NCI-H1930 (cell line): ENCODE measurements at places on chromosomes 3 and 15.

- no peak for DNase-seq
Measured at GRCh38 chr3:189779166-189779565, 148.0 kb downstream of the TP63 start.

GRCh38 chr3:106485802-106486201 is 617.0 kb upstream of the CBLB start:
- peak; percentile 9 for DNase-seq

DNA sequence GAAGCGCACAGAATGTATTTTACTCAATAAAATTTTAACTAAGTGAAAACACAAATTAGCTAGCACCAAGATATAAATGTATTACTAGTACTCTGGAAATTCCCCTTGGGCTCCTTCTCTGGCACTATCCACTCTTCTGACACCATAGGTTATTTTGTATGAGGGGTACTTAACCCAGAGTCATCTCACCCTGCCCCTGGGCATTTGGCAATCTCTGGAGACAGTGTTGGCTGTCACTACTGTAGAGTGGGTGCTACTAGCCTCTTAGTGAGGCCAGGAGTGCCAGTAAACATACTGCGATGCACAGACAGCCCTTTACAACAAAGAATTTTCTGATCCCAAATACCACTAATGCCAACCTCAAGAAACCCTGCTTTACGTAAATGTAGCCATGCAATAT is 246.3 kb upstream of the KBTBD8 start:
- no peak for DNase-seq

DNA sequence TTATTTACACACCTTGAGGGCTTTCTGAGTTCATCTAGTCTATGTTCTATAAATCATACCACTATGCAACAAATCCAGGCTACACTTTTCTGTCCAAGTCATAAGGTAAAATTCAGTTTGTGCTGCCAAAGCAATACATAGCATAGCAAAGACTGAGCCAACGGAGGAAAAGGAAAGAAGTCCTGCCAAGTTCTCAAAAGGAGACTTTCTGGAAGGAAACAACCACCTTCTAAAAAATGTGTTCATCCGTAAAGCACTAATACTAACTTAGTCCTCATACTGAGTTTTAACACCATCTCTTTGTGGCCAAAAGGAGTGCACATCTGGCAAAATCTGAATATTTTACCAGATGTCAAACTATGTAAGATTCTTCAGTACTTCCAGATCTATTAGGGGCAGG is 620.2 kb downstream of the RBMS3 start:
- DNase-seq: no peak

DNA sequence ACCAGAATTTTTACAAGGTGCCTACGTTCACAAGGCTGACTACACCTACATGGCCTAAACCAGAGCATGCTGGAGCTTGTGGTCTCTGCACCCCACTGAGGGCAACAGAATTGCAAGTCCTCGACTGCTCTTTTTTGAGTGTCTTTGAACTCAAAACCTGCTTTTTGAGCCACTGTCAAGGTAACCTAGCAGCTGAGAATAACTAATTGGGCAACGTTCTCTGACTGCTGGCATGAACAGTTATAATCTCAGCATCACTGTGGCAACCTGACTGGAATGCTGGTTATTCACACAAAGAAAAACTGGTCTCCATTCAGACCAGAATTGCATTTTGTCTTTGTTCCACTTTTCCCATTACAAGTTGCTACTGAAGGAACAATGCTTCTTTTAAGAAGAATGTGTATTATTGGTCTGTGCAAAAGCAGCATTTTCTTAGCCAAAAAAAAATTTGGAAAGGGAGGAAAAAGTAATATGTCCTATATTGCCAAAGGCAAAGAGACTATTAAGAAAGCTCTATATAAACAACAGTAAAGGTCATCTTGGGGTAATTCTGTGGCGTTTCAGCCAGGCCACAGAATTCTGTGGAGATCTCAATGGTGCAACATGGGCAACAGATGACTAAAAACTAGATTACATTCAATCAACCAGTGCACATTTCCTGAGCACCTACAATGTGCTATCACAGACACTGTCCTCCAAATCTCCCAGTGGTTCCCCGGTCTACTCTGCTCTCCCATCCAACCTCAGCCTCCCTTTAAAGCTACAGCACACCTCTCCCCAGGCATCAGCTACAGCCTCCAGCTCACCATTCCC is 76.8 kb downstream of the TNIK start:
- DNase-seq: no peak

DNA sequence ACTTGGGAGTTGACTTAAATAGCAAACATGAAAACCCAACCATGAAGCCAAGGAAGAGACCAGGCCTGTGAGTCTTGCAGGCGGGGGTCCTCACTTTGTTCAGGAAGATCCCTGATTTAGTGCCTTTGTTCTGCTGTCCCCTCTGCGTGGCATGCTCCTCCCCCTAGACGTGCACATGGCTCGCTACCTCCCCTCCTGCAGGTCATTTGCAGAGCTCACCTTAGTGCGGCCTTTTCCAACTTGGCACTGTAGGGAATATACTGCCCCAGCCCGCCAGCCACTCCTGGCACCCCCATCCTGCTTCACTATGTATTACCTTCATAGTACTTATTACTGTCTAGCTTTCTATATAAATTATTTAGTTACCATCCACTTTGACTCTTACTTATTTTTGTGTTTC is 18.3 kb downstream of the GXYLT2 start:
- DNase-seq: no peak

GRCh38 chr3:172100482-172100881 is 61.1 kb downstream of the FNDC3B start:
- DNase-seq: no peak

DNA sequence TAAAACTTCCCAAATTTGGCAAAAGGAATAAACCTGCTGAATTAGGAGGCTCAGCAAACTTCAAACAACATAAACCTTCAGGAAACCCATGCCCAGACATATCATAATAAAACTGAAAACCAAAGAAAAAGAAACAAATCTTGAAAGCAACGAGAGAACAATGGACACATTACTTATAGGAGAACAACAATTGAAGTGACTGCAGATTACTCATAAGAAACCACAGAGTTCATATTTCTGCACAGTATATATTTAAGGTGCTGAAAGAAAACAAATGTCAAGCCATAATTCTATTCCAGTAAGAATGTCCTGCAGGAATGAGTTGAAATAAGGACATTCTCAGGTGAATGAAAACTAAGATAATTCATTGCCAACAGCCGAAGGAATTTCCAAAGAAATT is 80.8 kb upstream of the PROK2 start:
- no peak for DNase-seq

DNA sequence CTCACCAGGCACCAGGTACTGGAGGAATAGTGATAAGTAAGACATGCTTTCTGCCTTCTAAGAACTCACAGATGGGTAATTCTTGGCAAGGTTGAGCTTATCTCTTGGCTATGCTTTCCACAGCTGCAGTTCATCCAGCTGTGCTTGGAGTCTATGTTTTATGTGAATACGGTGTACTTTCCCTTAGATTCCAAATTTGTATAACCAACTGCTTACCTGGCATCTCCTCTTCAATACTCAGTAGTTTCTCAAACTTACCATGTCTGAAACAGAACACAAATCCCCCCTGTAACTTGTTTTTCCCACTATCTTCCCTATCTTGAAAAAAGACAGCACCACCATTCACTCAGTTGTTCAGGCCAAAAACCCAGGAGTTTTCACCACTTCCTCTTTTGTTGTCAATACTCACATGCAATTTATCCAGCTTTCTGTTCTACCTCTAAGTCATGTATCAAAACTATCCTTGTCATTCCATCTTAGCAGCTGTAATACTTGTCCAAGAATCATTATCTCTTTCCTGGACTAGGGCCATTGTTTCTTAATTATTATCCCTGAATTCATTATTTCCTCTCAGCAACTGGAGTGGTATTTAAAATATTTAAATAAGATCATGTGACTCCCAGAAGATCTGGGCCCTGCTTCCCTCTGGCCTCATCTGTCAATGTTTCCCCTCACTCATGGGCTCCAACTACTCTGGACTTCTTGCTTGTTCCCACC is 32.6 kb downstream of the COL6A5 start:
- no peak for DNase-seq

DNA sequence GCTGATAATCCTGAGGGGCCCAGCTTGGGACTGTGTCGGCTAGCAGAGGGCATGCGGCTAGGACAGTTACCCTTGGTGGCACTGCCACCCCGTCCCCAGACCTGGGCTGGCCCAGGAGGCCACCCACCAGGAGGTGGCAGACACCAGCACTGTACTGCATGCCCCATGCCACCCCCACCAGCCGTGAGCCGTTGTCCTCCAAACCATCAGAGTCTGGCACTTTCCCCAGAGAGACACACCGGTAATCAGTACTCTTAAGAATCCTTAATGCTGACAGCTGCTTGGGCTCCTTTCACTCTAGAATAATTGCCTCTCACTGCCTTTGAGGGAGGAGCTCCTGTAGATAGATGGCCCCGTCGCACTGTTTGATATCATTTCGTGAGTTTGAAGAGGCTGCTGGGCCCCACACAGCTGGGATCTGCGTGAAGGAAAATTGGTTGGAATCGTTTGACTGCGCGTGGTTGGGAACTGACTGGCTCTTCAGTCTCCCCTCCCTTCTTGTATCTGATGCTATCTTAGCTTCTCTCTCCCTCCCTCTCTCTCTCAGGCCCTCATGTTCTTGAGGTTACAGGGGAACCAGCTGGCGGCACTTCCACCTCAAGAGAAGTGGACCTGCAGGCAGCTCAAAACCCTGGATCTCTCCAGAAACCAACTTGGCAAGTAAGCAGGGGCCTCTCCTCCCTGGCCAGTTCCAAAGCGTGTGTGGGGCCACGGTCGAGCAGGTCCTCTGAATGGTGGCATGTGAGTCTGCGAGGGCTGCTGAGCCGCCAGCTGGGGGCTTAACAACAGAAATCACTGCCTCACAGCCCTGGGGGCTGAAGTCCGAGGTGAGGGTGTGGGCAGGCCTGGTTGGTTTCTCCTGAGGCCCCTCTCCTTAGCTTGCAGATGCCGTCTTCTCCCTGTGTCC is 94.9 kb downstream of the LRRK1 start:
- no peak for DNase-seq

DNA sequence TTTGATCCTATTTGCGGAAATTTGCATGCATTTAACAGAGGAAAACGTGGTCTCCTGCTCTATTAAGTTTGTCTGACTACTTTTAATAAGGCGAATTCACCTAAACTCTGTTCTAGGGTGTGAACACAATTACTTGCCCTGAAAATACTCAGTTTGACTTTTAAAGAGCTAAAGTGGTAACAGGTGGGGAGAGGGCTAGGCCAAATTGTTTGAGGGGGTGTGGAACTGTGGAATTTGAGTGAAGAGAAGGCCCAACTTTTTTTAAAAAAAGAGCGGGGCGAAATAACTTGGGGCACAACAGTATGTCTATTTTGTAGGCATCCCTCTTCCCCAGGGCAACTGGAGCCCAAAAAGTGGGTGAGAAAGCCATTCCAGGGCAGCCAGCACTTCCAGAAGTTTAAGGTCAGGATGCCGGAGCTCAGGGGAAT is 580 bp upstream of the FXR1 start:
- no peak for DNase-seq

DNA sequence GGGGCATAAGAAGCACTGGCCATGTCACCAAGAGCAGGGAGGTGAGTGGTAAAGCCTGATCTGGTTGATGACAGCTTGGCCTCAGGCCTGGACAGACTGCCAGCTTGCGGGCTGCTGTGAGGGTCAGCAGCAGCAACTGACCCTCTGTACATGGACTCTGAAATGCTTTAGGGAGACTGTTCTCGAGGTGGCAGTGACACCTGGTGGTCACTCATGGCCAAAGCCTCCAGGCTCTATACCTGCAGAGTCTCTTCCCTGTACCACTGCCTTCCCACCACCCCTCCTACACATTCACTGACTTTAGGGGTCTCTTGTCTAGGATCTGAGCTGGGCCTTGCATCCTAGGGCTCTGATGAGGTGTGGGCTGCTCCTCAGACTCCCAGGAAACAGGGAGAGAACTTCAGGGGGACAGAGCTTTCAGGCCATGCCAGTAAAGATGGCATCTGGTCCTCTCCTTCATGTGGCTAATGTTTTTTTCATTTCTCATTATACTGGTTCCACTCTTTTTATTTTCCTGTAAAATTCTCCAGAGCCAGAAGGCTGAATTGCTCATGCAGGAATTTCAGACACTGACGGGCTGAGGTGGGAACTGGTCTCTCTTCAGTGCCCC is 17.2 kb upstream of the TIMP4 start:
- DNase-seq: no peak

DNA sequence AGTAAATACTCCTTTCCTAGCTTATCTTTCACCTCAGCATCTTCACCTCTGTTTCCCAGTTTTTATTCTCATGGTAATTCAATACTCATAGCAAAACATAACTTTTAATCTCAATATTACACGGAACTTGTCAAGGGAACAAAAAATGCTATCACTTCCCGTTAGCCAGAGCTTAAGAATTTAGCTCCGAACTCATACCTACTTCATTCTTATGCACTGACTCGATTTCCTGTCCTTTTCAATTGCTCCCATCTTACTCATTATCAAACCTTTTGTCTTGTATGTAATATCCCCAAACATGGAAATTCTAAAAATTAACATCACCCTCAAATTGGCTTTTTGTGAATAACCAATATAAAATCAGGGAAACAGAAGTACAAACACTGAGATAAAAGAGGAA is 28.2 kb downstream of the MYEF2 start:
- DNase-seq: no peak

DNA sequence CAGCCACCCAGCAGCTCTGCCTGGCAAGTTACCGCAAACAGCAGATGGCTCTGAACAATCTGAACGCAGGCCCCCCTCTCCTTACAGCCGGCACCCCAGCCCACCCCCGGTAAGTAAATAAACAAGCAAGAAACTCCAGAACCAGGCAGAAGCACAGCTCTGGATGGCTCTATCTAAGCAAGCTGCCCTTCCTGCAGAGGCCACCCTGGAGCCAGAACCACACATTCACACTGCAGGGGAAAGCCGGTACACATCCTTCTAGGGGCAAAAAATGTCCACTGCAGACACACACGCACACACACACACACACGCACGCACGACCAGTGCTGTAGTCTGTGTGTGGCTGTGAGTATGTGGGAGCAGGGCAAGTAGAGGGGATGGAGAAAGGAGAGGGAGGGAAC is 63.9 kb downstream of the ADCY5 start:
- DNase-seq: no peak

DNA sequence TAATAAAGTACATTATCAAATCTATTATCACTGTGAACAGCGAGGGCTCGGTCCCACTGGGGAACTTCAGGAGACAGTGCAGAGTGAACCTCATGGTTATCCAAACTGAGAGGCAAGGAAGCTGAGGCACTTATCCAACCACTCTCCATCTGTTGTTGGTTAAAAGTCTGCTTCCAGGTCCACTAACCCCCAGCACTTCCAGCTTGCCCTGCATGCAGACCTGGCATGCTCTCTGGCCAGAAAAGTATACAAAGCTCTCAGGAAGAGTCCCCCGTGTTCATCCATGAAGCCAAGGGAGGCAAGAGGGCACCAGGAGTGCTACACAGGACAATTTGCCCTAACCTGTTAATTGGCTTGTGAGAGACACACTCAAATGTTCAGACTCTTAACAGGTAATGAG is 36.0 kb downstream of the FBN1 start:
- no peak for DNase-seq
